ENCODE measurements at places on chromosomes 11 and 22.
A peak's percentile ranks its signal among the peaks of the same experiment; 100 is the strongest.

DNA sequence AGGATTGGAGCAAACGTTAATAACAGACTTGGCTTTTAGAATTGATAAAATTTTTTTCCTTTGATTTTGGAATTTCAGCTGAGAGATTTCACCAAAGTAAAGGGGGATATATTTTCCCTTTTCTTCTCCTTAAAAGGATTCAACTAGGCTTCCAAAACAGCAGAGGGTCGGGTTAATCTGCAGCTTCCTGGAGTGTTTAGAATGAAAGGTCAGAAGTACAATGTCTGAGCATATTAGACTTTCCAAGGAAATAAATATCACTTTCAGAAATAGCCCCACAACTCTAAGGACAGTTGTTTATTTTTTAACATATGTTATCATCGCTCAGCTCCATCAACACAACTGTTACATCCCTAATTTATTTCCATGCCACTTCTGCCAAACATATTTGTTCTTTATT, 1532.9 kb upstream of the RAG2 start:
- no peak for DNase-seq

DNA sequence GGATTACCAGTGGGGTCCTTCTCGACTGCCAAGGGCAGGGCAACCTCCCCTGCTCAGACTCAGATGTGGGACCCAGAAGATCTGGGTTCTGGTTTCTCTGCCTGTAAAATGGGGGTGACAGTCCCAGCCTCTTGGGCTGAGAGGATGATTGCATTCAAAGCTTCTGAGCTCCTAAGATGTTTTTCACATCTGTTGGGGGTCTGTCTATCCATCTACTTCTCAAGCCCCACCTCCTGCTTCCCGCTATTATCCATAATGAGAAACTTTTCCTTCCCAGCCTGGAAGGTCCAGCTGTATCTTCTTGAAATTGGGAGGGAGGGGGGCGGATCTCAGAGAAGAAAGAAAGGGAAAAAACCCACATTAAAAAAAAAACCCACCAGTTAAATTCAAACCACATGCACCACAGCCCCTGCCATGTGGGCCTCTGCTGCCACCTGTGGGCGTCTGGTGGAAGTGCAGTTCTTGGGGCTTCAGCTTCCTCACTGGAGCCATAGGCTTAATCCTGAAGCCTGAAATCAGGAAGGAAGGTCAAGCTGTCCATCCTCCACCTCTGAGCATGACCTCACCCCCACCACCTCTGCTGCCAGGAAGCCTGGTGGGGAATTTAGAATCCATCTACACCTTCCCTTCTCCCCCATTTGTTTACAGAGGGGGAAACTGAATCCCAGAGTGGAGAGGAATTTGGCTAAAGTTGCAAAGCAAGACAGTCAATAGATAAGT, 27.3 kb downstream of the ARHGEF17 start:
- peak; percentile 73 for DNase-seq

GRCh38 chr11:132058211-132058772, 687.9 kb downstream of the NTM start:
- no peak for DNase-seq

DNA sequence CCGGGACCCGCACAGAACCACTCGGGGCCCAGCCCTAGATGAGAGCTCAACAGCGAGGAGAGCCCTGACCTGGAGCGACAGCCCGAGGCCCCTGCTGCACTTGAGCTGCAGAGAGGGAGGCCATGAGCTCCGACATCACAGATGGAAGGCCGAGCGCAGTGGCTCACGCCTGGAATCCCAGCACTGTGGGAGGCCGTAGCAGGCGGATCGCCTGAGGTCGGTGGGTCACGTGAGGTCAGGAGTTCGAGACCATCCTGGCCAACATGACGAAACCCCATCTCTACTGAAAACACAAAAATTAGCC, 13.8 kb upstream of the BRSK2 start:
- DNase-seq, result no peak

DNA sequence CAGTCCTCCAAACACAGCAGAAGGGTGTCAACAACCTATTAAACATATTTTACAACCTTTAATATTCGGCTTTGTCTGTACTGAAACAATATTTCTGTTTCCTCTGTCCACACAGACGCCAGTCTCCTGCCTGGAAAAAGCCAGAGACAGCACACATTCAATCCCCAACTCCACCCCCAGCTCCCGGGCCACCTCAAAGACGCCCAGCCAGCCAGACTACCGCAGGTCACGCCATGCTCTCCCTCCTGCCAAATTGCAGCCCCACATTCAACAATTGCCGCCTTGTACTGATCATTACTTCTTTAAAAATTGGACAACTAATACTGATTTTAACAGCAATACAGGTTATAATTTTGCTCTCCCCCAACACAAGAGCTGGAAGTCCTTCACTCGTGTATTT, 1.2 kb downstream of the SERGEF start:
- DNase-seq, result no peak

DNA sequence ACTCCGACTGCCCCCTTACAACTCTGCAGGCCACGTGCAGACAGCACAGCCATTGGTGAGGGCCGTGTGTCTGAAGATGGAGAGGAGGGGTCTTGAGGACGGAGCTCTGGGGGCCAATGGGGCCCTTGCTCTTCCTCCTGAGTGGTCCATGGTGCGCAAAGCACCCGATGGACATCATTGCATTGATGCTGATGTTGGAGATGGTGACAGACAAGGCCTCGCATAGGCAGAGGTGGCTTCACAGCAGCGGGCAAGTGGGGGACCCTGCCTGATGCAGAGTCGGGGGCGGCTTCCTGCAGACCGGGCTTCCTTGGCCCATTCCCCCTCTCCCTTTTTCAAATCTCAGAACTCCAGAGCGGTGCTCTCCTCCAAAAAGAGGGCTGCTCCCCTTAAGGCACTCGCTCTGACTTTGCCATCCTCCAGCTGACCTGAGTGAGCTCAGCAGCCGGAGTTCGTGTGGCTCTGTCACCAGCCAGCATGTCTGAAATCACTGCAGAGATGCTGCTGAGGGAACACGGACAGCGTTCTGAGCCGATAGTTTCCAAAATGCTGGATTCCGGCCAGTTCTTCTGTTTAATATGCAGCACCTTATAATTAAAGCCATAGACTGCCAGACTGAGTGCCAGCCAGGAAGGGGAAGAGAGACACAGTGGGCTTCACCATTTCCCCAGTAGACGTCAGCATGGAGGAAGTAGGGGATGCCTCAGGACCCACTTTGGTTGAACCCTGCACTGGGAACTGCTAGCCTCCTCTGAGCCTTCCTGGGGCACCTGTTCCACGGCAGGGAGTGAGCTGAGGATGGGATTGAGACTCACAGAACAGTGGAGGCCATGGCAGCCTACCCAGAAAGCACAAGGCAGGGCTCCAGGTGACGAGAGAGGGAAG, 278.2 kb downstream of the BRD1 start:
- no peak for DNase-seq

All from nucleus accumbens (tissue), 56 donors.